Uterine smooth muscle cell (primary cell): ENCODE measurements at places on chromosomes 6 and 20. TPM values are rescaled to one million over a fixed set of nuclear protein-coding genes. Genes with fewer than 3 reads are reported as not detected.

Gene GABRR1
- total RNA-seq: not detected in 2 replicates

Gene TCP11
- 0.25 and 0.66 TPM in 2 replicates for total RNA-seq

Gene RAMACL
- total RNA-seq: 2.1 and 2.3 TPM in 2 replicates

Gene MEP1A
- not detected in 2 replicates for total RNA-seq

Gene SLC26A8
- not detected in 2 replicates for total RNA-seq

Gene HAO1
- not detected in 2 replicates for total RNA-seq

Gene PRL
- not detected in 2 replicates for total RNA-seq

Gene GNMT
- 0.25 TPM in 1 of 2 replicates, not detected in the other for total RNA-seq

Gene SLC17A4
- total RNA-seq: not detected in 2 replicates

Gene CASS4
- 0.12 and 0.77 TPM in 2 replicates for total RNA-seq

Gene PPIL6
- 2.3 and 5.0 TPM in 2 replicates for total RNA-seq

Gene VIP
- total RNA-seq: not detected in 2 replicates

Gene HSPA1L
- total RNA-seq: 0.89 and 1.7 TPM in 2 replicates

Gene CARMIL1
- total RNA-seq: 8.5 and 10.2 TPM in 2 replicates

Gene MDC1
- total RNA-seq: 4.6 and 13.2 TPM in 2 replicates
